Epithelial cell of proximal tubule (primary cell): ENCODE measurements at places on chromosomes 16 and 17.

DNA sequence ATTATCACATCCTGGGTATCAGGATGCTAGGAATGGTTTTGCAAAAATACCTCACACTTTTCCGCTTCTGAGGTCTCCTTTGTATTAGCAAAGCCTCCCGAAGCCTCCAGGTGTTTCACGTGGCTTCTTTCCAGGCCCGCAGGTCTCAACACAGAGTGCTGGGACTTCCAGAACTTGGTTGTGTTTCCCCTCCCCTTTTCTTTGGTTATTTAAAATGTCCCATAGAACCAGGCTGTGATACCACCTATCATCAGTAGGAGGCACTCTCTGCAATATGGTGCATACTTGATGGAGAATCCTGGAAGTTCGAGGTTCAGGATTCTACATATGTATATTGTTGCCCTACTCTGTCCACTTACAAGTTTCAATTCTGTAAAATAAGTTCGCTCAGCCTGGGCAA lies 28.8 kb downstream of the ATP2C2 start:
- DNase-seq, result no peak

DNA sequence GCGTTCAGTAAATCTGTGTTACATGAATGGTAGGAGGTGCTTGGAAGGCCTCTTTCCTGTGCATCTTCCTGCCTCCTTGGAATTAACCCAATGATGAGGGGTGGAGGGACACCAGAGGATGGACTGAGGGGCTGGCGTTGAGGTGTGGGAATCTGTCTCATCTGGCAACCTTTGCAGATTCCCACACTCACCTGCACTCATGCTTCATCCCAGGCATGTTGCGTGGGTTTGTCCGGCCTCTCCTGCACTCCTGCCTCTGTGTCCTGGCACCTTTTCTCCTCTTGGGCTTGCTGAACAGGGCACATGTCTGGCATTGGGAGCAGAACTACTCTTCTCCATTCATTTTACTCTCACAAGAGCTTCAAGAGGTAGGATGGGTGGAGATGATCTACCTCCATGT lies 3.1 kb upstream of the IGFBP4 start:
- DNase-seq, result no peak

GRCh38 chr16:48965386-48965785 lies 316.3 kb downstream of the CBLN1 start:
- DNase-seq, result no peak

GRCh38 chr16:9870962-9871361 lies 311.3 kb downstream of the GRIN2A start:
- DNase-seq, result no peak

GRCh38 chr17:83174362-83175118 lies 95.1 kb downstream of the METRNL start:
- DNase-seq, result no peak

- no peak for DNase-seq
These were observed 128.7 kb downstream of the PRKCA start for GRCh38 chr17:66430846-66431795.

DNA sequence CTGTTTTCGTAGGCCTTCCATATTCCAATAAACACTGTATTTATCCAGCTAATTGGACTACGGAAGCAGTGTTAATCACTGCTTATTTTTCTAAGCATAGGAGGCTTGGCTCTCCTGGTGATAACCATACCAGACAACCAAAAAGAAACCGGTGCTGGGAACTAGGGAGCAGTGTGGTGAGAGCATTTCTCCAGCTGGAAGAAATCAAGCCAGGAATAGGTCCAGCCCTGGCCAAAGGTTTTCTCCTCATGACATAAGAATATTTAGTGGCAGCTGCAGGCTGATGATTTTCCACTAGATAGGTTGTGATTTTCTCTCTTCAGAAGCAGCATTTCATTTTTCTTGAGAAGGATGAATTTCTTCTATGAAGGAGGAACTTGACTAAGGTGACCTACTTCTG lies 141.5 kb downstream of the TRIM37 start:
- DNase-seq, result no peak

GRCh38 chr17:79984045-79984840 lies 51.4 kb downstream of the TBC1D16 start:
- no peak for DNase-seq

DNA sequence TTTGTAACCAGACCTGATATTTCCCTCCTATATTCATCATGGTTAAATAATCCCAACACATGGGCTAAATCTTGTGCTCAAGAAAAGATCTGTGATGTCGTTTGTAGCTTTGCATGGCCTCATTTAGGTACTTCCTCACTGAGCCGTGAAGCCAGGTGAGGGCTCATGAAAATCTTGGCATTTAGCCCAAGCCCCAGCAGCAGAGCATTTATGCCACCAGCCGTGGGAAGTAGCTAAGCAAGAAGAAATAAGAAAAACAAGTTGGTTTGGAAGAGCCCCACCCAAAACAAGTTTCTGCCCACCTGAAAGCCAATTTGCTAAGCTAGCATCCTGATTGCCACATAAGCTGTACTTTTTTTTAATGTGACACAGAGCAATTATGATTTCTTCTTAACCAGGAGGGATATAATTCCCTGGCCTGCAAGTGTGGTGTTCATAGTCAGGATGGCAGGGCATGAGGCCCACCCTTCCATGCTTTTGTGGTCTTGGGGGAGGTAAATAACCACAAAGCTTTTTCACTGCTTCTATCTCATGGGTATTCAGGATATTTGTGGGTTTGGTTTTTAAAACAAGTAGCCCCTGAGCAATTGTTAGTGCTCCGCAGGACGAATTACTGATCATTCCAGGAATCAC lies 10.5 kb downstream of the TMIGD1 start:
- no peak for DNase-seq

DNA sequence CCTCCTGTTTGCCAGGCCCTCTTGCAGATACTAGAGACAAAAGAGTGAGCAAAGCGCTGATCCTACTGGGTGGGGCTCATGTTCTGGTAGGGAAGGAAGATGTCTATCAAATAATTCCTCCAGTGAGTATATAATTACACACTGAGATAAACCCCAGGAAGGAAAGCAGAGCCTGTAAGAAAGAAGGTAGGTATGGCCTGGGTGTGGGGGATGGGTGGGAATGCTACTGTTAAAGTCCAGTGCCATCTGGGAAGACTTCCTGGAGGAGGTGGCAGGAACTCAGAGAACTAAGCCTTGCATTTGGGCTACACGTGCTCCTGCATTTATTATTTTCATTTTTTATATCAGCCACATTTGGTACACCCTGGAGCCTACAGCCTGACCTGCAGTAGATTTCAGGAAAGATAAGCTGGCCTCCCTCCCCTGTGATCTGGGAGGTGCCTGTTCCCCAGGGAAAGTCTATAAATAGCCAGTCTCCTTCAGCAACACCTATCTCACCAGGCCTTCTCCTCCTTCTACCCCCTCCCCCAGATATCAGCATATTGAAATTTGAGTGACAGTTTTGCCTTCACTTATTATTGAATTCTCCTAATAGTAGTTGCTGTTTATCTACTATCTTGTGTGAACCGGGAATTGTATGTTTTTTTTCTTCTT lies 11.5 kb downstream of the ATP2C2 start:
- DNase-seq, result no peak

GRCh38 chr16:30620169-30620568 lies 10.0 kb upstream of the ZNF689 start:
- DNase-seq, result no peak

GRCh38 chr17:7191069-7191468 lies 11.9 kb upstream of the ASGR1 start:
- DNase-seq, result no peak

DNA sequence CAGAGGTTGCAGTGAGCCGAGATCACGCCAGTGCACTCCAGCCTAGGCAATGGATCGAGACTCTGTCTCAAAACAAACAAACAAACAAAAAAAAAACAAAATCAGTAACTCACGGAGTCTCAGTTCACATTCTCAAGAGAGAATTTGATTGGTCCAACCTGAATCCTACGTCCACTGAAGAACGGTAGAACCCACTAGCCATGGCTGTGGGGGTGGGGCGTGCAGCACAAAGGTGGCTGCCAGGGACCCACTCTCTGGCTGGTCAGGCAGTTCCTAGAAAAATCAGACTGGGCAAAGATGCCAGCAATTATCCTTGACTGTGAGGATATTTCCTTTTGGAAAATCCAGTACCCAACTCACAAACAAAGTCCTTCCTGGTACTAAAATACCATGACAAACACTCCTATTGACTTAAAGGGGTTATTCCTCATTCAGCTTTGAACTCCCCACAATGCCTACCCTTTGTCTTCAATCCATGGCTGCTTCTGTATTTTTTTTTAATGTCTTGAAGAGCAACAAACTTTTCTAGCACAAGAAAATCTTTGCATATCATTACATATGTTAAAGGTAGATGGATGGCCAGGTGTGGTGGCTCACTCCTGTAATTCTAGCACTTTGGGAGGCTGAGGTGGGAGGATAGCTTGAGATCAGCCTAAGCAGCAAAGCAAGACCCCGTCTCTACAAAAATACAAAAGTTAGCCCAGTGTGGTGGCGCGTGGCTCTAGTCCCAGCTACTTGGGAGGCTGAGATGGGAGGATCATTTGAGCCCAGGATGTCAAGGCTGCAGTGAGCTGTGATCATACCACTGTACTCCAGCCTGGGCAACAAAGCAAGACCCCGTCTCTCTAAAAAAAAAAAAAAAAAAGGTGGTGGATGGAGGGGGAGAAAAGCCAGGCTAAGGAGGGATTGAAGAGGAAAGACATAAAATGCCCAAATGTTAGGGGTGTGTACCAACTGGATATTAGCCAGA lies 3.8 kb upstream of the POLR3E start:
- no peak for DNase-seq

DNA sequence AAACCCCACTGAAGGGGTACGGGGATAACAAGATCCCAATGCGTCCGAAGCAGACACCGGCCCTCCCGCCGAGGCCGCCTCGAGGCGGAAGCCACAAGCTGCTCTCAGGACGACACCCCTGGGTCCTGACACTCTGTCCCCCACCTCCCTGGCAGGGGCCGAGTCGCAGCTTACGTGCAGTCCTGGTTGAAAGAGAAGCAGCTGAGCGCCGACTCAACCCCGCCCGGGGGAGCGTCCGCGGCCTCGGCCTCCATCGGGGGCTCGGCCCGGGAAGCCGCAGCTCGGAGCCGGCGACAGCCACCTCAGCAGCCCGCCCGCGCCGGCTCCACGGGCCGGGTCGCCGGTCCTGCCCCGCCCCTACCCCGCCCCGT lies at the start of gene WIPI1:
WIPI1 (minus strand) TSS at position 329 of the 371 bp plus-strand sequence; CDS start at position 254, 75 bp downstream.
- no peak for DNase-seq

GRCh38 chr16:88911136-88911945 lies 44.9 kb upstream of the PABPN1L start:
- no peak for DNase-seq
